ENCODE measurements at places on chromosomes 16 and 17.
A peak's percentile ranks its signal among the peaks of the same experiment; 100 is the strongest.

- no peak for DNase-seq
Measured at GRCh38 chr16:75111514-75111940, 5.1 kb downstream of the LDHD start.

DNA sequence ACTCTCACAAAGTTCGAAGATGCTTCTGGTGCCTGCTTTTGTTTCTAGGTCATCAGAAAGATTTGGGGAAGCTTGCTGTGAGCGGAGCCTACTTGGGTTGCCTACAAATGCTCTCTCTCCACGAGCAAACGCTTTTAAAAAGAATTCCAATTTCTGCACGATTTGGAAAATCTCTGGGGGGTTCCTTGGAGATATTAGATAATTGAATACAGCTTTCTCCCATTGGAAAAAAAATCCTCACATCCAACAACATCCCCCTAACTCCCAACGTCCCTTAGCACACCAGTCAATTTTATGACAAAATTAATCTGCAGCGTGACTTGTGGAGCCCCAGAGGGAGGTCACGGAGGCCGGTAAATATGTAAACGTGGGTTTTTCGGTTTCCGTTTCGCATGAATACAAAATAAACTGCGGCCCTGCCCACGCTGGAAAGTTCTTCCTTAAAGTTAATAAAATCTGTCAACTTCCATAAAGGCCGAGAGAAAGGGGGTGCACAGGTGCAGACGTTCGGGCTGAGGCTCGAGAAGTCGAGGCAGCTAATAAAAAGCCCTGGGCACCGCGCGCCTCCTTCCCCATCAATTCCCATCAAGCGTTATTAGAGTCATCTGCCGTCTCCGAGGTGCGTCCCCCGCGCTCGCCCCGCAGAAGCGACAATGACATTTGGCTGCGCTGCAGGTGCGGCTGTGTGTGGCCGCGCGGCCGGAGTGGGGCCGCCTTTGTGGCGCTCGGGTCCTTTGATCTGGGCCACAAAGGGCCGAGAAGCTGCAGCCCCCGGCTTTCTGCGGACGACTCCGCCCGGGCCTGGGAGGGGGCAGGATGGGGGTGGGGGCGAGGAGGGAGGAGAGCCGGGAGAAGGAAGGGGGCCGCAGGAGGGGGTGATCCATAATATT, 37.6 kb downstream of the SALL1 start:
- DNase-seq = no peak

DNA sequence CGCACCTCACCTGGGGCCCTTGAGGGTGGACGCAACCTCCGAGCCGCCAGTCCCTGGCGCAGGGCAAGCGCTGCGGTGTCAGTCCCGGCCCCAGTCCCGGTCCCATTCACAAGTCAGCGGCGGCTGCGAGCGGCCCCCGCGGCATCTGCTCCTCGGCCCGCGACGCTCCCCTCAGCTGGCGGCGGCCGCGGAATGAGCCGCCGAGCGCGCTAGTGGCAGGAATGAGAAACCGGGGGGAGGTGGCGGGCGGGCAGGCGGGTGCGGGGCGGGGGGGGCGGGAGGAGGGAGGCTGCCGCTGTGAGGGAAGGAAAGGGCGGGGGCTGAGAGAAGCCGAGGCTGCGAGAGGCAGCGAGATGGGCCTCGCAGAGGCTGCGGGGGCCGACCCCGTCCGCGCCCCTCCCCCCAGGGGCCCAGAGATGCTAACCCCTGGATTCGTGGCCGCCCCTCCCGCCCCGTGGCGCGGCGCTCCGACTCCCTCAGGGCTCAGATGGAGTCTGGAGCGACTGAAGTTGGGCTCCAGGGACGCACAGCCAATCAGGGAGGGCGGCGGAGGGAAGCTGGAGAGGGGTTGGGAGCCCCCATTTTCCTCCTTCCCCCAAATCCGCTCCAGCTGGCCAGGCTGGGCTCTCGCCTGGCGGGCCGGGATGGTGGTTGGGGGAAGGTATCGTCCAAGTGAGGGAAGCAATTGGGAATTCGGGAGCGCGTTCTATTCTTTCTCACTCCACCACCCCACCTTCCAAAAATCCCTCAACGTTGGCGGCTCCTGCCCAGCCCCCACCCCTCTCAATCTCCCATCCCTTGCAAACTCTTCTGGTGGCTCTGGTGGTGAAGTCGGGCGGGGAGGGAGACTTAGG, at the start of gene CDH11:
CDH11 (minus strand) TSS at position 194 of the 854 bp plus-strand sequence. CDS start 117,194 bp downstream, outside the sequence.
- DNase-seq = no peak

DNA sequence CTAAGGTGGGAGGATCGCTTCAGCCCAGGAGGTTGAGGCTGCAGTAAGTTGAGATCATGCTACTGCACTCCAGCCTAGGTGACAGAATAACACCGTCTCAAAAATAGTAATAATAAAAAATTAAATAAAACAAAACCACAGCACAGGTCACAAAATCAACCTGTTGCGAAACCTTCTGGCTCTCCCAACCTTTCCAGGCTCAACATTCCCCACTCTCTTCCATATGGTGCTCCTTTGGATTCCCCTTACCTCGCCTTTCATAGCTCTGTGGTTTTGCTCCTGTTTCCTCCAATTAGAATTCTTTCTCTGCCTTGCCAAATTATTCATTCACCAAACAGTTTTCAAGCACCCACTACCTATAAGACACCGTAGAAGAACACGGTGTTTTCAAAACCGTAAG, 4.7 kb downstream of the ZDHHC7 start:
- DNase-seq = no peak

DNA sequence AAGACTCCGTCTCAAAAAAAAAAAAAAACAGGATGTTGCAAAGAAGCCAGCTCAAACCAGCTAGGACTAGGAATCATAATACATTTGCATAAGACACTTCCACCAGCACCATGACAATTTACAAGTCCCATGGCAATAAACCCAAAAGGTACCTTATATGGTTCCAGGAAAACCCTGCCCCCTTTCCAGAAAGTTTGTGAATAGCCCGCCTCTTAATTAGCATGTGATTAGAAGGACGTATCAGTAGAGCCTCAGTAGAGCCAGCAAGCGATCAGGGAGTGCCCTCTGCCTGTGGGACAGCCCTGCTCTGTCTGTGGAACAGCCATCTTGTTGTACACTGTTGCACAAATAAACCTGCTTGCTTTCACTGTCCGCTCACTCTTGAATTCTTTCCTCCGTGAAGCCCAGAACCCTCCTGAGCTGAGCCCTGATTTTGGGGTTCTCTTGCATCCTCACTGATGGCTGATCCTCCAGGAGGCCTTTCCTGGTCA, 14.0 kb downstream of the NUPR1 start:
- DNase-seq = no peak

GRCh38 chr17:60639019-60639330, 38.7 kb upstream of the BCAS3 start:
- DNase-seq = no peak

DNA sequence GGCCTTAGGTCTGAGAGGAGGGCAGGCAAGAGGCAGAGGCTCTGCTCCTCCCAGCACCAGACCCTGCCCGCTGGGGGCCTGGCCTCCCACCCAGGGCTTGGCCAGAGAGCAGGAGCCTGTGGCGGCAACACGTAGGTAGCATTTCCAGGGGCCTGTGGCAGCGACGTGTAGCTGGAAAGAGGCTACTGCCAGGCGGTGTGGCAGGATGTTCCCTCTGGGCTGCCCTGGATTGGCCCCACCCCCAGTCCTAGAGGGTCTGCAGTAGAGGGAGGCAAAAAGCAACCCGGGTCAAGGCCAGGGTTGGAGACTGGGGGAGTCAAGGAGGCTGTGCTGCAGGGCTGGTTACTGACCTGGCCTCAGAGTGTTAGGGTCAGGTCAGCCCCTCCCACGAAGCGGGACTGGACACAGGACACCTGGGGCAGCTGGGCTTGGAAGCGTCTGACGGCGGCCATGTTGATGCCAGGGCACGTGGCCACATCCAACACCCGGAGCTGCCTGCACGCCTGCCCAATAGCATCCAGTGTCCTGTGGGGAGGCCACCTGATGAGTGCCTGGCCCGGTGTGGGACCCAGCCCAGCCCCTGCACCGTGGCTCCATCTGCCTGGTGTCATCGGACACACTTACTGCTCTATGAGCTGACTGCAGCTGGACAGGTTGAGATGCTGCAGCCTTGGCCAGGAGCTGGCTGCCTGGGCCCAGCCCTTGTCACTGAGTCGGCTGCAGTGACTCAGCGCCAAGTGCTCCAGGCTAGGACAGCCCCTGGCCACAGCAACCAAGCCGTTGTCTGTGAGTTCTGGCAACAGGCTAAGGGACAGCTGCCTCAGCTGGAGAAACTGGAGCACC, 8.5 kb downstream of the ELMO3 start:
- DNase-seq = no peak

DNA sequence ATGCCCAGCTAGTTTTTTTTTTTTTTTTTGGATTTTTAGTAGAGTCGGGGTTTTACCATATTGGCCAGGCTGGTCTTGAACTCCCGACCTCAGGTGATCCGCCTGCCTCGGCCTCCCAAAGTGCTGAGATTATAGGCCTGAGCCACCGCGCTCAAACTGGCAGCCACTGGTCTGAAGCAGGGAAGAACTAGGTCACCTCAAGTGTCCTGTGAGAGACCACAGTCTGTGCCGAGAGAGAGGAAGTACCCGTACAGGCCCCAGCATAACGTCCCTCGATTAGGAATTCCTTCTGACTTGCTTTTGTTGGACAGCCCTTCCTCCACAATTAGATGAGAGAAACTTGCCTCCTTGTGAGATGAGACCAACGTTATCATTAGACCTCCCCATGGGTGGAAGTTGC, 13.7 kb upstream of the CD300E start:
- DNase-seq = no peak

- DNase-seq = no peak
Measured at GRCh38 chr16:79169239-79169638, 431.3 kb downstream of the MAF start.

GRCh38 chr17:9817086-9817485, 4.8 kb downstream of the GSG1L2 start:
- DNase-seq = no peak

- DNase-seq = peak; percentile 50
Measured at GRCh38 chr17:75749545-75750389, 15.2 kb downstream of the GALK1 start.

DNA sequence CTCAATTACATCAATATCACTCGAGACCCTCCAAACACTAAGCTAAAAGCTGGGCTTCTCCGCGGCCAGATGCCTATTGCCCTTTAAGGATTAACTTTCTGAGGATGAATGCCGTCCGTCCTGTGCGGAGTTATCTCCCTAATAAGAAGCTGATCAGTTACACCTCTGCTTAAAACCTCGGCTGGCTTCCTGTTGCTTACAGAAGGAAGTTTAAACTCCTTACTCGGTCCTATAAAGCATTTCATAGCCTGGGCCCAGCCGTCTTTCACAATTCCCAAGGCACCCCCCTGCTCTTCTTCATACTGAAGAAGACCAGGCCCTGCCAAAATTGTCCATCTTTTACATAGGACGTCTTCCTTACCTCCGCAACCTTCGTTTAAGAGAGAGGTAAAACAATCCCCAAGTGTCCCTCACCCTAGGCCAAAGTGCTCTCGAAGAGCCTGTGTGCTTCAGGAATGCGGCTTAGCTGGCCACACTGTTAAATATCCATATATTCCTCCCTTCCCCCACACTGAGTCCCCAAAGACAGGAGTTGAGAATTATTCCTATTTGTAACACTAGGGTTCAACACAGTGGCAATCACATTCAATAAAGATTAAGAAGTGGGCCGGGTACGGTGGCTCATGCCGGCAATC, 112.6 kb upstream of the IRX5 start:
- no peak for DNase-seq

- no peak for DNase-seq
Measured at GRCh38 chr16:3597226-3597625, 14.2 kb downstream of the SLX4 start.

DNA sequence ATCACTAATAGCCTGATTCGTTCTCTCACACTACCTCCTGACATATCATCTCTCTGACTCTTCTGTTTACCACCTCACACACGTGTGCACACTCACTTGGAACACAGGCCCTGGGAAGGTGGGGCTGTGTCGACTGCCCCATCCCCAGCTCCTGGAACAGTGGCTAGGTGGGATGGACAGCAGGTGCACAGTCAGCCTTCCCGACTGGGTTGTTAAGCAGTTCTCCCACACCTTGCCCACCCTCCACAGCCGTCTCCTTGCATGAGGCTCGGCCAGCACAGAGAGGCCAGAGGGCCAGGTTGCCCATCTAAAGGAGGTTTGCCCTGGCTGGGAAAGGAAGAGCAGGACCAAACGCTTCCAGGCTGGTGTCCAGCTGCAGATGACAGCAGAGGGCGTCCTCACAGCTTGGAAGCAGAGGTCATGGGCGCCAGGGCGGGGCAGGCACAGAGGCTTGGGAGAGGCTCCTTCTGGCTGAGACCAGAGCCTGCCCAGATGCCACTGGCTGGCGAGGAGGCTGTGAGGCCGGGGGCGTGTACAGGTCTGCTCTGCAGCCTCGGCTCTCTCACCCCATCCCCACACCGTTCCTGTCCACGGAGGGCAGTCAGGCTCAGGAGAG, 92.8 kb downstream of the AMFR start:
- DNase-seq = no peak

DNA sequence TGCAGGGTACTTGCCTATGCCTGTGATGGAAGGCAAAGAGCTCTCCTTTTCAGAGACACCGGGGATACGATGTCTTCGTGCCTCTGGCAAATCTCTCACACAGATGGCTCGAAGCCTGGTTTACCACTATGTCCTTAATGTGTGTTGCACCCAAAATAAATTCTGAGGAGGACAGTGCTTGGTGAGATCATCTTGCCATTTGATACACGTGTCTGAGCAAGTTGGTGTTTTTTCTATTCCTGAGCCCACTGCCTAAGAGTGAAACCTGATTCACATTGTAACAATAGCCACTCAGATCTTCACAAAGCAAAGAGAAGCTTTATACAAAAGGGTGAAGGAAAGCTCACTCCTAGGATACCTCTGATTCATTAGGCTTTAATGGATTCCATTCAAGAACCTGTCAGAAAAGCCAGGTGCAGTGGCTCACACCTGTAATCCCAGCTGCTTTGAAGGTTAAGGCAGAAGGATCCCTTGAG, 33.1 kb upstream of the AKAP1 start:
- no peak for DNase-seq

GRCh38 chr17:83100220-83100852, 20.9 kb downstream of the METRNL start:
- no peak for DNase-seq

GRCh38 chr16:75064403-75065148, 52.0 kb downstream of the LDHD start:
- peak; percentile 32 for DNase-seq

GRCh38 chr16:70804153-70804733, 3.3 kb upstream of the VAC14 start:
- DNase-seq = no peak

DNA sequence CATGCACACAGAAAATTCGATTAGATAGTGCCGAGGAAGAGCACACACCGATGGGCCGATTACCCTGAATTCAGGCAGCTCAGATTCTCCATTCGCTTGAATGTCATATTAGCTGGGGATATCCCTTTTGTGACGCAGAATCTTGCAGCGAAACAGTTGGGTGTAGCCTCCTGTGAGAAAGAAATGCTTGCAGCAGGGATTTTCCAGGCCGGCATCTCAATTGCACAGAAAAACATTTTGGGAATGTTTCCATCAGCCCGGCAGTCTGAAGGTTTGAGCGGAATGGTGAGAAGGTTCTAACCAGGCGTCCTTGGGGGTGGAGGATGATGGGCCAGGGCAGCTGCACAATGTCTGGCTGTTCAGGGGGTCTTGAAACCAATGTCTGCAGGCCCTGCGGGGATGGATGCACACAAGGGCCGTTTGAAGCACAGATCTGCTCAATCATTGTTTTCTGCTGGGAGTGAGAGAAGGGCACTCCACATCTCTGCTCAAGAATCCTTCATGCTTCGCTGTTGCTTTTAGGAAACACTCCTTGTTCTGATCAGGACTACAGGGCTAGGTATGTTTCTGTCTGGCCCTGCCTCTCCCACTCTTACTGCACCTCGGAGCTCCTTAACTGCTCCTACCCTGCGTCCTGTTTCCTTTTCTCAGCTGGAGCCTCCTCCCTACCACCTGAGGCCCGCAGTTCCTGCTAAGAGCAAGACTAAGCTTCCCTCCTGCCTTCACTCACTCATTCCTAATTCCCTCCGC, 94.6 kb downstream of the CMIP start:
- no peak for DNase-seq

Data from stimulated activated naive CD4-positive, alpha-beta T cell (primary cell).